ENCODE measurements at places on chromosomes 1 and 21. TPM values are rescaled to one million over a fixed set of nuclear protein-coding genes. Genes with fewer than 3 reads are reported as not detected.

Gene OR2L5
- not detected for total RNA-seq

Gene ASCL5
- total RNA-seq: under 0.01 TPM

Gene GBP6
- total RNA-seq: 67.2 TPM

Gene CSMD2
- total RNA-seq: not detected

Gene RIPPLY3
- total RNA-seq: not detected

Gene CNR2
- total RNA-seq: not detected

Gene TTLL7
- 0.79 TPM for total RNA-seq

Gene SPATA21
- not detected for total RNA-seq

All from bronchial epithelial cell (primary cell).